ENCODE measurements at places on chromosomes 4 and X. TPM values are rescaled to one million over a fixed set of nuclear protein-coding genes. Genes with fewer than 3 reads are reported as not detected.

- DNase-seq: no peak
Measured at GRCh38 chr4:12636191-12636590, 847.9 kb downstream of the RAB28 start.

GRCh38 chr4:153074936-153075630 is 129.2 kb upstream of the TRIM2 start:
- no peak for DNase-seq

The CC2D2A gene
- 2.9 TPM for total RNA-seq

The GALNTL6 gene
- 0.08 TPM for total RNA-seq

The SLC34A2 gene
- 1.4 TPM for total RNA-seq

DNA sequence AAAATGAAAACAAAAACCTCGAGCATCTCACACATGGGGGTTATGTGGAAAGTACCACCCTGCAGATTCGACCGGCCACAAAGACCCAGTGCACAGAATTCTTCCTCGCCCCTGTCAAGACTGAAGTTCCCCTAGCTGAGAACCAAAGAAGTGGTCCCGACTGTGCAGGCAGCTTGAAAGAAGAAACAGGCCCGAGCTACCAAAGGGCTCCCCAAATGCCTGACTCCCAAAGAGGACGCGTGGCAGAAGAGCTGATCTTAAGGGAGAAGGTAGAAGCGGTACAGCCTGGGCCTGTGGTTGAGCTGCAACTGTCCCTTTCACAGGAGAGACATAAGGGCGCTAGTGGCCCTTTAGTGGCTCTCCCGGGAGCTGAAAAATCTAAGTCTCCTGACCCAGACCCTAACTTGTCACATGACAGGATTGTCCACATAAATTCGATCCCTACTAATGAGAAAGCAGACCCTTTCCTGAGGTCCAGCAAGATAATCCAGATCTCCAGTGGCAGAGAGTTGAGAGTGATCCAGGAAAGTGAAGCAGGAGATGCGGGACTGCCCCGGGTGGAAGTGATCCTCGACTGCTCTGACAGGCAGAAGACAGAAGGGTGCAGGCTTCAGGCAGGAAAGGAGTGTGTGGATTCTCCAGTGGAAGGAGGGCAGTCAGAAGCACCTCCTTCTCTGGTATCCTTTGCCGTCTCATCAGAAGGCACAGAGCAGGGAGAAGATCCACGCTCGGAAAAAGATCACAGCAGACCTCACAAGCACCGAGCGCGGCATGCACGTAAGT is 108.8 kb upstream of the MYOZ2 start:
- DNase-seq: no peak

DNA sequence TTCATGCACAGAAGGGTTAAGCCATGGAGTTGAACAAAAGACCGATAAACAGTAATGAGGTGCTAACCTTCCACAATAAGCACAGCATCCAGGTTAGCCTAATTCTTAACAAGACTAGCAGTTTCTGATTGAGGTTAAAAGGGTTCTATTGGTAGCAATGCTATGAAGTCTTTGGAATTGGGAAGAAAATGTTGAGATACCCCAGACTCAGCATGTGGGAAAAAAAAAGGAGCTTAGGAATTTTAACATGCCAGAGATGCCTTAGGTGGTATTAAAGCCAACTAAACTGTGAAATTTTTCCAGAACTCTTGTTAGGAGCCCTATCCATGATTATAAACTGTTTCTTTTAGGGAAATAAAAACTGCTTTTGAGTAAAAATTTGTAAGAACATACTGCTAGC is 391.7 kb downstream of the GABRG1 start:
- DNase-seq: no peak

- no peak for DNase-seq
Measured at GRCh38 chrX:43121637-43122036, 343.7 kb upstream of the PPP1R2C start.

GRCh38 chr4:145481942-145482208 is 222 bp downstream of the SMAD1 start:
- no peak for DNase-seq

All from liver (tissue), 10 donors.